Activated CD4-positive, CD25-positive, alpha-beta regulatory T cell treated with anti-CD3 and anti-CD28 coated beads, Interleukin-2, amount 50 U/mL, for 72 hours (primary cell): ENCODE measurements at places on chromosomes 11 and 22.

DNA sequence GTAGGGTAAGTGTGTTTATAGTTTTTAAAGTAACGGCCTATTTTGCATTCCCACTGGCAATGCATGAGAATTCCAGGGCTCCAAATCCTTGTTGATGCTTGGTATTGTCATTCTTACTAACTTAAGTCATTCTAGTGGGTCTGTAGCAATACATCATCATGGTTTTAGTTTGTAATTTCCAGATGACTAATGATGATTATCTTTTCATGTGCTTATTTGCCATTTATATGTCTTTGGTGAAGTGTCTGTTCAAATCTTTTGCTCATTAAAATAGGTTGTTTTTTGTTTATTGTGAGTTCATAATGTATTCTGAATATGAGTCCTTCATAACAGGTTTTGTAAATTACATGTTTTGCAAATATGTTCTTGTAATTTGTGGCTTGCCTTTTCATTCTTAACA, 31.2 kb downstream of the MTMR3 start:
- DNase-seq = no peak

DNA sequence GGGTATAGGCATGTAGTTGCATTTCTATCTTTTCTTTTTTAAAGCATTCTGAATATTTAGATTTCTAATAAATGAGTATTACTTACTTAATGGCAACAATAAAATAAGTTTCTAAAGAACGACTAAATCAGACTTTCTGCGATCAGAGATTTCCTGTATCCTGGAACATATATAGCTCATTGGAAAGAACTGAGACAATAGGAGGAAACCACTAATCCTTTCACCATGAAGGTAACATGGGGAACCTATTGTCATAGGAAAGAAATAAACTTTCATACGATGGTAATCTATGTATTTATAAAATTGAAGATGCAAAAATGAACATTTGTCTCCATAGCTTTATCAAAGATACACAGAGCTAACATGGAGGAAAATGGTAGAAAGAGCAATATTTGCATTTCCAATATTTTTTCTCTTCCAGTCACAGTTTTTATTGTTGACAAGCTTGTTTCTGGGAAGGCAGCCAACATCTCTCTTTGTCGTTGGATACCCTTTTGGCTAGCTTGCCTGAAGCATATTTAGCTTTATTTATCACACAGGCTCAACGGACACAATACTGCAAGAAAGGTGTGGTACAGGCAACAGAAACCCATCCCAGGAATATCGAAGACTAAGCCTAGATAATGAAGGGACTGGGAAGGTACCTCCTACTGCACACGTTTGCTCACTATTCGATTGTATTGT, 293.3 kb upstream of the MPPED2 start:
- DNase-seq = no peak

- DNase-seq = no peak
Observed at GRCh38 chr22:23911318-23911980, 17.3 kb downstream of the MIF start.

DNA sequence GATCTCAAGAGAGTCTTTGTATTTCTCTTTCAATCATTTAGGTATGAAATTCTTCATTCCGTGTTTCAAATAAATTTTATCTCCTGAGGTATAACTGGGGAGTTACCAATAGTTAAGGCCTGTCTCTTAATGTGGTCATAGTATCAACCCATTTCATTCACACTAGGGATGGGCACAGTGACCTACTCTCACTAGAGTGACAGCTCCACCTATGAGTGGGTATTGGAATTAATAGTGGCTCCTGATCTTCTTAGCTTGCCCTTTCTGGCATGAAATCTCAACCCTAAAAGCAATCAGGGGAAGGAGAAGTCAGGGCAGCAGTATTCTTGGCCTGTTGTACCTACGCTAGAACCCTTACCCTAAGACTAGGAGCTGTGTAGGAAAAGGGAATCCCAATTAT, 507.7 kb downstream of the FAM181B start:
- no peak for DNase-seq

DNA sequence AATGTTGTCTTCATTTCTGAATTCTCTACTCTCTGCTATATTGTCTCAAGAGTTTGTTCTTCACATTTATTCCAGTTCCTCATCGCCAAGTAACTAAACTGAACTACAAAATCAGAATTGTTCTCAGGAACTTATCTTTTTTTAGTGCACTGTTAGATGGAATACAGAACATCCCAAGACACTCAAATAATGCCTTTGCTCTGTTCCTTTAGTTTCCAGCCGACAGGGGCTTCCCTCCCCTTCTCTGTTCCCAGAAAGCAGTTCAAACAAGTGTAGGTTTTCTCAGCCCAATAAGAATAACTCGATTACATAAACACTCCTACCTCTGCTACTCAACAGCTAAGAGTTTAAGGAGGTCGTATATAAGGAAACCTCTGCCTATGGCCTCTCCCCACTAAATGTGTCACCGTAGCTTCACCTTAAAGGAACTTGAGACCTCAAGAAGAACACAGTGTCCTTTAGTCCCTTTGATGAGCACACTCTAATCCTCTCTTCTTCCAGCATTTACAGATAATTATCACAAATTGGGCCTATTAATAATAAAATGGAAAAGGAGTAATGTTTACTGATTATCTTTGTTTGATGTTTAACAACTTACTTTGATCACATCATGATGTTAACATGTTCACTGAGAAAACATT, 6.9 kb downstream of the POU2AF3 start:
- no peak for DNase-seq

GRCh38 chr11:109641549-109641948, 219.6 kb downstream of the C11orf87 start:
- no peak for DNase-seq

- peak; percentile 50 for DNase-seq
Observed at GRCh38 chr22:19291218-19291579, 320 bp downstream of the CLTCL1 start.

DNA sequence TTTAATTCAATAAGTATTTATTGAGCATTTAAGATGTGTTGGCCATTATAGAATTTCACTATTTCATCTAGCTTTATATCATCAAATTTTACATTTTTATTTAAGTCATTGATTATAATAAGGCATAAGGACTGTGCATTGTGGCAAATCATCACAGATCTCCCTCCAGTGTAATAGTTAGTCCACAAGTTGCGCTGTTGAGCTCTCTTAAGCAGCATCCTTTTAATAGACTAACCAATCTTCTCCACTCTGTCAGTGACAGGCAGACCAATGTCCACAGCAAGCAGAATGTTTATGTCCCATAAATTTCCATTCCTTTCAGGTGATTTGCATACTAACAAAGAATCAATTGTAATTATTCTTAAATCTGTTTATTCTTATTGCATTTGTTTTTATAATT, 595.3 kb upstream of the CCDC90B start:
- DNase-seq = no peak

DNA sequence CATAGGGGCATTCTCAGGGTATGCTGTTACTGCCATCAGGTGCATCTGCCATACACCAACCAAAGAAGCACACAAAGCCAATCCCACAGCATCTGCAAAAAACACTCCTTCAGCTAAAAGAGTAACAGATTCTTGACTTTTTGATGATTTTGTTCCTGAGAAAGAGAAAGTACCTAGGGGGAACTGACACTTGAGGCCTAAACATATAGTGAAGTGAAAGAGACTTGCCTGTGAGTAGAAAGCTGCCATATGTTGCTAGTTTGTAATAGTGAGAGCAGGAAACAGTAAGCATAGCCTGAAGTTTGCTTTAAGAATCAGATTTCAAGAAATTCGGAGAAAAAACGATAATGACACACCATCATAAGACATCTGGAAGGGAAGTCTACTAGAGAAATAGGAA, 97.9 kb upstream of the CTSC start:
- no peak for DNase-seq

- no peak for DNase-seq
Observed at GRCh38 chr11:111735262-111736116, 30.7 kb downstream of the PPP2R1B start.

GRCh38 chr11:113551645-113552044, 76.4 kb upstream of the DRD2 start:
- no peak for DNase-seq

DNA sequence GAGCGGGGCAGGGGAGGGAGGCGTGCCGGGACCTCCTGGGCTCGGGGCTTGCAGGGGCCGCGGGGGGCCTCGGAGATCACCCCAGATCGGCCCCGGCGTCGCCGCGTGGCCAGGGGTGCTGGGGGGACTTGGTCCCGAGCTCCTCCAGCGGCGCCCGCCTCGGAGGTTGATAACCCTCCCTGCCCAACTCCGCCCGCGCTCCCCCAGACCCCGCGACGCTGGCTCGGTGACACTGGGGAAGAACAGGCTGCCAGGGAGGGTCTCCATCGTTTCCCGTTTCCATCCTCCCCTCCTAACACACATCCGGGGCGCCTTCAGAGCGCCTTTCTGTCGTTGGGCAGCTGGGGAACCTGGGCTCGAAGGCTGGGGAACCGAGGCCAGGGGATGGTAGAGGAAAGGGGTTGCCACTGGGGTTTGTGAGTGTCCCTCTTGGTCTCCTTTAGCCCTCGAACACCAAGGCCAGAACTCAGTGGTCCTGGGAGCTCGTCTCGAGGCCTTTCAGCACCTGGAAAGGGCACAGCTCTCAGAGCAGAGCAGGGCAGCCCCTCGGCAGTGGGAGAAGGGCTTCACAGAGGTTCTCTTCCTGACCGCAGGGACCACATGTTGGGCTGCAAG, 431 bp downstream of the SLC37A2 start:
- no peak for DNase-seq

GRCh38 chr22:33894515-33894914, 25.8 kb downstream of the LARGE1 start:
- no peak for DNase-seq

DNA sequence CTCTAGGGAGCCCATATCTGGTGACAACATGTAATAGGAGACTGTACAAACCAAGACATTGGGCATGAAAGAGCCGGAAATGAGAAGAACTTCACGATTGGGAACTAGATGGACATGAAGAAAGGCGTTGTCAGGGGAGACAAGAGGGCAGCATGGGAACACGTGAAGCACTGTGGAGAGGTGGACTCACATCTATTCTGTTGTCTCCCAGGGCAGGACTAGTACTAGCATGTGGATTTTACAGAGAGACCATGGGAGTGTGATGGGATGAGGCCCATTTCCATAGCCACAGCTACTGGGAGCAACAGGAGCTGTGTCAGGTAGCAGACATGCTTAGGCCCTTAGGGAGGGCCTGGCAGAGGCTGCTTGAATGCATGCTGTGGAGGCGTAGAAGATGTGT, 333.9 kb downstream of the OPCML start:
- DNase-seq = no peak

GRCh38 chr11:105769627-105770026, 159.8 kb downstream of the GRIA4 start:
- DNase-seq = no peak

- DNase-seq = no peak
Observed at GRCh38 chr11:44540667-44541066, 24.8 kb upstream of the CD82 start.

GRCh38 chr22:42621505-42622002, 6.9 kb upstream of the POLDIP3 start:
- DNase-seq = peak; percentile 65

DNA sequence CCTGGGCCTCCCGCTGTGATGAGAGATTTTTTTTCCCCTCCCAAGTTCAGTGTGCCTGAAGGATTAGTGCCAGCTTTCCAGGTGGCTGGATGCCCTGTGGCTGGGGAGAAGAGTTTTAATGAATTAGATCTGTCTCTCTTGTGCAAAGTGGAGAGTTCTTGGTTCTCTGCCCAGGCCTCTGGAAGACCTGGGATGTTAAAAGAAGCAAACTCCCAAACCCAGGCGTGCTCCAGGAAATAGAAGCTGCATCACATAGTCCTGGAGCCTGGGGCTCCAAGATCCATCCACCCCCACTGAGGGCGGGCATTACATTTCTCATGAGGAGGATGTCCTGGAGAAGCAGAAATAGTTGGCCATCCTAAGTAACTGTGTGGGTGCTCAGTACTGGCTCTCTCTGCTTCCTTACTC, 30.6 kb downstream of the SDHAF2 start:
- no peak for DNase-seq

GRCh38 chr11:102981324-102981910, 25.9 kb upstream of the MMP13 start:
- no peak for DNase-seq

DNA sequence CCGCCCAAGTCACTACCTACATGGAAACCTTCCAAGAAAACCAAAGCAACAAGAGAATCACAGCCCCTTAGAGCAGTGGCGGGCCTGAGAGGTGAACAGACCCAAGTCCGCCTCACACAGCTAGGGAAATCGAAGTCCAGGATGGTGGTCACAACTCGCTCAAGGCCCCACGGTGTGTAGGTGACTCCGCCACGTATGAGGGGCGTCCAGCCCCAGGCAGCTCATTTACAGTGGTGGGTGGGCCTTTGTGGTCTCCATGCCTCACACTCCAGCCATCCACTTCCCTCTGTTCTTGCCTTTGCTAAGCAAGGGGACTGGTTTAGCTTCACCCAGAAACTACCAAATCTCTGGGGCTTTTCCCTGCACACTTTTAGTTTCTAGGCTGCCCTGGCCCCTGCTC, 9.7 kb upstream of the TCF20 start:
- DNase-seq = no peak

DNA sequence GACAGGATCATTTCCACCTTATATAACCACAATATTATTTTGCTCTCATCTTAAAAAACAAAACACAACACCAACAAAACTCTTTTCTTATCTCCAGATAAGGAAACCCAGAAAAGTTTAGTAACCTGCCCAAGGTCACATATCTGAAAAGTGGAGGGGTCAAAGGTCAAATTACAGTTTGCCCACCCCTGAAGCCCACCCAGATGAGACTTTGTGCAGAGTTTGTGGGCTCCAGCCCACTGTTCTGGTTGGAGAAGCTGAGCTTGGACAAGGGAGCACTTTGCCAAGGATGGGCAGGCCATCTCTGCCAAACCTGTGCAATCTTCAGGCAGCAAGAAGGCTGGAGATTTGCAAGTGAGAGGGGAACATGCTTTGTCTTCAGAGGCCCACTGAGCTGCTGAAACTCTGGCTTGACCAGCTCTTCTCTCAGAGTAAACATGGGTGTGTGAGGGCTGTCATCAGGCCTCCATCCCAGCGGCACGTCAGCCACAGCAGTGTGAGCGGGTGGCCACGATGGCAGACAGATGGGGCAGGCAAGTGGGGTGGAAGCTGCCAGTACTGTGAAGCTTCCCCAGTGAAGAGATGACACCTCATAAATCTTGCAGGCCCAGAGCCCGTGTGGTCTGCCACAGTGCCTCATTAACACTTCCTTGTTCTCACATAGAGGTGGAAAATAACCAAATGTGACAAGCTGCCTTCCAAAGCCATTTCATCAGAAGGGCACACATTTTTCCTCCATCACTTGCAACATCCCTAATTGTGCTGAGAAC, 111.8 kb downstream of the CCDC81 start:
- no peak for DNase-seq

- DNase-seq = peak; percentile 36
Observed at GRCh38 chr22:36541831-36542411, 13.0 kb upstream of the EIF3D start.

DNA sequence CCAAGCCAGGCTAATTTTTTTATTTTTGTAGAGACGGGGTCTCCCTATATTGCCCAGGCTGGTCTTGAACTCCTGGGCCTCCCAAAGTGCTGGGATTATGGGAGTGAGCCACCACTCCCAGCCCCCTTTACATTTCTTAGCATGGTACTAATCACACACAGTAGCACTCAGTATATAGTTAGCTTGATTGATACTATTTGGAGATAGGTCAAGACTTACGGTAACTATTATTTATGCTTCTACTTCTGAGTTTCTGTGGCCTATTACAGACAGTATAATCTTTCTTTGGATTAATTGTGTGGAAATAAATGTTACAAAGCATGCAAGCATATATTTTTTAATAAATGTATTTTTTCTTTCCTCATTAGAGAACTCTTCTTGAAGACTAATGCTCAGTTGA, 192.2 kb downstream of the UVRAG start:
- DNase-seq = no peak

GRCh38 chr11:60765355-60765754, 8.7 kb downstream of the MS4A15 start:
- DNase-seq = no peak
